ENCODE measurements at places on chromosomes 3 and 15.

DNA sequence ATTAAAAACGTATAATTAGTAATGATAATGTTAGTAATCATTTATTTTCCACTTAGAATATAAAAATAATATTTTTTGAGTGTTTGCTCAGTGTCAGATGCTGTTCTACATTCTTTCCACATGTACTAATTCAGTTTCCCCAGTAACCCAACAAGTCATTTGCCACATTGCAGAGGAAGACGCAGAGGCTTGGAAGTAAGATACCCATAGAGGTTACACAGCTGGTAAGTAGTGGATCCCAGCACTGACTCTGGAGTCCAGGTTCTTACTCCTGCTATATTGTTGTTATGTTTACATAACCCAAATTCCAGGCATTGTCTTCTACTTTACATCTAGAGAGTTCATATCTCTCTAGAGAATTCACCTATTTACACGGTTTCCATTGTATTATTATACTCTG, 48.2 kb upstream of the MYO5C start:
- no peak for DNase-seq

DNA sequence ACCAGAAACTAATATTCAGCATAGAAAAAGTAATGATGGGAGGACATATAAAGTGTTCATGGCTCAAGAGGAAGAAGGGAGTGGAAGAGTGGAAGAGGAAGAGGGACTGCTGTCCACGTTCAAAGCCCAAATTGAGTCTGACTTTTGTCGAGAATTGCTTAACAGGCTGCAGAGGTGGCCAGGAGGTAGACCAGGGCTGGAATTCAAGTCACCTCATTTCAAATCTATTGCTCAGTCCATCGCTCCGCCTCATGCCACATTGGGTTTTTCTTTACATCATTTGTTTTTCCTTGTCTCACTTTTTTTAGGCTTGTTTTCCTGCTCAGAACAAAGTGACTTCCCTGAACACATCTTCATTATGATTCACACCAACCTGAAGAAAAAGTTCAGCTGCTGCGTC, 97.0 kb downstream of the RPL39L start:
- DNase-seq: no peak

DNA sequence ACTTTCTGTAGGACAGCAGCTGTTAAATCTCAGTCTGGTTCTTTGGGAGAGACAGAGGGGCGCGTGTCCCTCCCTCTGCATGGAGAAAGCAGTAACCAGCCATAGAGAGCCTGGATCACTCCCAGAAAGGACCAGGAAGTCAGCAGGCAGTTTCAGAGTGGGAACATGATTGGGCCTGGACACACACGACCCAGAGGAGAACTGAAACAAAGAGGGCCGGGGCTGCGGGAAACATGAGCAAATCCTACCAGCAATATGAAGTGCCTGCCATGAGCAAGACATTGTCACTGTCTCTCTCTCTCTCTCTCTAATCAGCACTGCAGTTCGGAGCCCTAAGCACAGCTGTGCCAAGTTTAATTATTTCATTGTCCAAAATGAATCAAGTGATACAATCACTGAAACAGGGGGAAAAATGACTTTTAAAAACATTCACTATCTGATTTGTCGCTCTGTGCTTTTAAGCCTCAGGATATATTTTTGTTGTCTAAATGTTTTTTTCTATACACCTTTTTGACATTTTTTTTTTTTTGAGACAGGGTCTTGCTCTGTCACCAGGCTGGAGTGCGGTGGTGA, 17.6 kb downstream of the MUC13 start:
- DNase-seq: no peak

DNA sequence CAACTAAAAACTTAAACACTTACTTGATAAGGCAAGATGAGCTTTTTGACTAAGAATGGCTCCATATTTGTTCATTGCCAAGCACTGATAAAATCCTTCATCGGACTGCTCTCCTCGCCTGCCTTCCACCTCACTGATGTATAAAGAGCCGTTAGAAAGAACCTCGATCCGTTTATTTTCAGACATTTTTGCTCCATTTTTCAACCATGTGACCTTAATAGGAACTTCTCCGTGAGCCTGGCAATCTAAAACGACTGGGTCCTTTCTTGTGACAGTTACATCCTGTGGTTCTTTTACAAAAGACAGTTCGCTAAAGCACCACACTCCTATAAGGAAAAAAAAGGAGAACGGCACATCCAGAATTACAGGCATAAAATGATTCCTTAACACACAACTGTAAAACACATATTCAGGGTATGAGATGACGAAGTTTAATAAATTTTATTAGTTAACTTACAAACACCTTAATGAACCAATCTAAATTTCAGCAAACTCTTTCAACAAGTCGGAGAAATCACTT, 2.5 kb downstream of the PRTG start:
- DNase-seq: no peak

DNA sequence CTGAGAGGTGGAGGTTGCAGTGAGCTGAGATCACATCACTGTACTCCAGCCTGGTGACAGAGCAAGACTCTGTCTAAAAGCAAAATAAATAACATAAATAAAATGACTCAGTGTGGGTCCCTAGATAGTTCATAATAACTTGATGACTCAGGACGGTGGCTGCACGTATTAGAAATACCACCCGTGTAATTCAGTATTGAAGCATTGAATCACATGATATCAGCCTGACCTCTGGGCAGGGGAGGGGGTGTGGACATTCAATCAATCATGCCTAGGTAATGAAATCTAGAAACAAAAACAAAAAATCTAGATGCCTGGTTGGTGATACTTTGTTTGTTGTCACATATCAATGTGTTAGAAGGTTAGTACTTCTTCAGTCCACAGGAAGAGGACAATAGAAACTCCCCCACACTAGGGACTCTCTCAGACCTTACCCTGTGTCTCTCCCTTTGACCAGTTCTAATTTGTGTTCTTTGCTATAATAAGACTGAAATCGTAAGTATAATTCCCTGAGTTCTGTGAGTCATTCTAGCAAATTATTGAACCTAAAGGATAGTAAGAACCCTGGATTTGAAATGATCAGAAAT, 177.3 kb downstream of the GAP43 start:
- no peak for DNase-seq

Data from activated CD4-positive, alpha-beta memory T cell treated with anti-CD3 and anti-CD28 coated beads for 36 hours (primary cell).